ENCODE measurements at places on chromosomes 5 and 9. TPM values are rescaled to one million over a fixed set of nuclear protein-coding genes. Genes with fewer than 3 reads are reported as not detected.

DNA sequence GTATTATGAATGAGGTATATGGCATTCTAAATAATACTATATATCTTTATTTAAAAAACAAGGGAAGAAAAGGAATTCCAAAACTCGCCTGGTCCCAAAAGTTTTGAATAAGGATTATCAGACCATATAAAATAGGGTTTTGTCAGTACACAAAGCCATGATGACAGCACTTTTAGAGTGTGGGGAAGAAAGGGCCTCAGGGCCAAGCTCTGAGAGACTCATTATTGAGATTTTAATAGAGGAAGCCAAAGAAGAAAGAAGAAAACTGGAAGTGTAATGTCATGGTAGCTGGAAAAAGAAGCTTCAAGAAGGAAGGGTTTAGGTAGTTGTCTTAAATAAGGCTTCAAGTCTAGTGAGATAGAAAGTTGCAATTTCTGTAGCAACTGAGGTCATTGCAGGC, 53.0 kb downstream of the FCHO2 start:
- no peak for DNase-seq

GRCh38 chr5:125579182-125579581, 832.7 kb upstream of the ZNF608 start:
- no peak for DNase-seq

- no peak for DNase-seq
These were observed 30.1 kb upstream of the MUSK start for GRCh38 chr9:110638381-110638954.

Gene MLANA
- not detected for total RNA-seq

Gene DMGDH
- 1.1 TPM for total RNA-seq

GRCh38 chr9:101018467-101018866, 10.1 kb upstream of the PLPPR1 start:
- DNase-seq, result no peak

DNA sequence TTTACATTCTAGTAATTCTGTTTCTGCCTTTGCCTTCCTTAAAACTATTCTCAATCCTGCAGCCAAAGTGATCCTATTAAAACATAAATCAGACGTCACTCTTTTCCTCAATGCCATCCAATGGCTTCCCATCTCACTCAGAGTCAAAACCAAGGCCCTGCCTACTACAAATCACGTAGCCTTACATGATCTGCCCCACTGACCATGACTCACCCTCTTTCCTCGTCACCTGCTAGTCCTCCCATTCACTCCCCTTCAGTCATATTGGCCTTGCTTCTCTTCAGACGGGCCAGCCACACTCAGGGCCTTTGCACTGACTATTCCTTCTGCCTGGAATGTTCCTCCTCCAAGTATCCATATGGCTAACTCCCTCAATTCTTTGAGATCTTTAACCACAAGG, 39.0 kb upstream of the DMXL1 start:
- DNase-seq, result peak; percentile 42

- no peak for DNase-seq
These were observed 85.9 kb upstream of the LIFR start for GRCh38 chr5:38642189-38642911.

- DNase-seq, result no peak
These were observed 149.2 kb upstream of the NR3C1 start for GRCh38 chr5:143552680-143553079.

DNA sequence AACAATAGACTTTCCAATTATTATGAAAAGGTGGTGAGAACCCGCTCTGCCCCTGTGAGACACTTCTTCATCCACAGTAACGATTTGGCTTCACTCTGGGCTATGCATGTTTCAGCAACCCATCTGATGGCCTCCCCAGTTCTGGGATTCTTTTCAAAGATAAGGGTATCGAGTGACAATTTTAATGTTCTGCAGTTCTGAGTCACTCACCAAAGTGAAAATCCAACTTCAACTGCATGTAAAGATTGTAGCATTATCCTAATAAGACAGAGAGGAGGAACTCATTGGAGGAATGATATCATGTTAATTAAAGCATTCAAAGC, 1078.3 kb upstream of the SEMA6A start:
- no peak for DNase-seq

Gene NEUROG1
- not detected for total RNA-seq

- DNase-seq, result peak; percentile 71
These were observed 266.2 kb downstream of the NSG2 start for GRCh38 chr5:174311531-174312269.

- DNase-seq, result no peak
These were observed 135.9 kb downstream of the CCDC192 start for GRCh38 chr5:127839072-127839471.

GRCh38 chr5:62506659-62507460, 71.8 kb upstream of the LRRC70 start:
- no peak for DNase-seq

DNA sequence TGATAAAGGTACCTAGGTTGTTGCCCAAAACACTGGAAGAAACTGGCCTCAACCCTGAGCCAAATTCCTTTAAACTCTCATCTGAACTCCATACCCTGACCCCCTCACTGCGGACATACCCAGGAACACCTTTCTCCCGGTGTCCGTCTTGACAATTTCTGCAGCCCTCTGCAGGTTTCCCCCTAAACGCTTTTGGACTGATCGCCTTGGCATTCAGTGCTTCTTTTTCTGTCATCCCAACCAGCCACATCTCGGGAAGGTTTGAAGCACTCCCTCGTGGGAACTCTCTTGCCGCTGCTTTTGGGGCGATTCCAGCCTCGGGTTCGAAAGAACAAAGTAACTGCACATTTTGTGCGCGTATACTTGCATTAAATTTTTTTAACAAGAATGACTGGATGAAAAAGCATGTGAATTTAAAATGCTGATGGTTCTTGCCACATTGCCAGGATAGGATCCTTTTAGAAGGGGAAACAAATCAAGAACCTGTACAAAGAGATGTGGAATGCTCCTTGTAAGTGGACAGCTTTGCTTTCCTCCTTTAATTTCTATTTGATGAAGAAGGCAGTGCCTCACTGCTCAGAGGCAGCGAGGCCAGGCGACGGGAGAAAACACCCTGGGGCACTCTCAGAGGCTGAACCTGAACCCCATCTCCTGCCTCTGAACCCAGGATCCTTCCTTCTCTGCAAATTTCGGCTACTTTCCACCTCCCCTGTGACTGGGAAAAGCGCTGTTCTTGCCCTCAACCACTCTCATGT, 615 bp downstream of the PSMD5 start:
- DNase-seq, result peak; percentile 30

Gene MARVELD2
- total RNA-seq, result 0.45 TPM

DNA sequence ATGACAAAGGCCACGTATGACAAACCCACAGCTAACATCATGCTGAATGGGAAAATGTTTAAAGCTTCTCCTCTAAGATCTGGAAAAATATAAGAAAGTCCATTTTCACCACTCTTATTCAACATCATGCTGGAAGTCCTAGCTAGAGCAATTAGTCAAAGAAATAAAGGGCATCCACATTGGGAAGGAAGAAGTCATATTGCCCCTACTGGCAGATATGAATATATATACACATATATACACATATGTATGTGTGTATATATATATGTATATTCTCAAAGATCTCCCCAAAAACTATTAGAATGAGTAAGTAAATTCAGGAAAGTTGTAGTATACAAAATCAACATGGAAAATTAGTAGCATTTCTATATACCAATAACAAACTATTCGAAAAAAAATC, 17.1 kb downstream of the APBA1 start:
- no peak for DNase-seq

DNA sequence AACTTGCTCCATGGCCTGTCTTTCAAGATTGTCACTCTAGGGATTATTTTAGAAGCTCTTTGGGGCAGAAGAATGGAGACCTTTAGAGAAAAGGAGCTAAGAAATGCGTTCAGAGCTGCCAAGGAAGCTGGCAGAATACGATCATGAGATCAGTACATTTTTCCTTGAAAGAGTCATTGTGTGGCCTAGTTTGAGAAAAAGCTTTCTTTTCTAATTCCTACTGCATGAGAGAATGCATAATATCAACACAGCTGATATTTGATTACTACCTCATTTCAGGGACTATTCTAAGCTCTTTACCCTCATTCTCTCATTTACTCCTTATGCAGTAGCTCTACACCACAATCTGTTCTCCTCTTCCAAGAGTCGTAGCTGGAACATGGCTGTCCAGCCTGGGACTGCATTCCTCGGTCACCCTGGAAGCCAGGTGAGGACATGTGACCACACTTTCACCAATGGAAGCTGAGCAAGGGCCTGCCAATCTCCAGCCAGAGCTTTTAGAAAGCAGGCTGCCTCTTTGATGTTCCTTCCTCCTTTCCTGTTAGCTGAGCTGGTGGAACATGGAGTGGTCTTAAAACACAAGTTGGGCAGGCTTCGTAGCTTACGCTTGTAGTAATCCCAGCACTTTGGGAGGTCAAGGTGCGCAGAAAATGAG, 99.3 kb upstream of the LHFPL2 start:
- DNase-seq, result no peak

Gene CEL
- total RNA-seq, result 2.2 TPM

DNA sequence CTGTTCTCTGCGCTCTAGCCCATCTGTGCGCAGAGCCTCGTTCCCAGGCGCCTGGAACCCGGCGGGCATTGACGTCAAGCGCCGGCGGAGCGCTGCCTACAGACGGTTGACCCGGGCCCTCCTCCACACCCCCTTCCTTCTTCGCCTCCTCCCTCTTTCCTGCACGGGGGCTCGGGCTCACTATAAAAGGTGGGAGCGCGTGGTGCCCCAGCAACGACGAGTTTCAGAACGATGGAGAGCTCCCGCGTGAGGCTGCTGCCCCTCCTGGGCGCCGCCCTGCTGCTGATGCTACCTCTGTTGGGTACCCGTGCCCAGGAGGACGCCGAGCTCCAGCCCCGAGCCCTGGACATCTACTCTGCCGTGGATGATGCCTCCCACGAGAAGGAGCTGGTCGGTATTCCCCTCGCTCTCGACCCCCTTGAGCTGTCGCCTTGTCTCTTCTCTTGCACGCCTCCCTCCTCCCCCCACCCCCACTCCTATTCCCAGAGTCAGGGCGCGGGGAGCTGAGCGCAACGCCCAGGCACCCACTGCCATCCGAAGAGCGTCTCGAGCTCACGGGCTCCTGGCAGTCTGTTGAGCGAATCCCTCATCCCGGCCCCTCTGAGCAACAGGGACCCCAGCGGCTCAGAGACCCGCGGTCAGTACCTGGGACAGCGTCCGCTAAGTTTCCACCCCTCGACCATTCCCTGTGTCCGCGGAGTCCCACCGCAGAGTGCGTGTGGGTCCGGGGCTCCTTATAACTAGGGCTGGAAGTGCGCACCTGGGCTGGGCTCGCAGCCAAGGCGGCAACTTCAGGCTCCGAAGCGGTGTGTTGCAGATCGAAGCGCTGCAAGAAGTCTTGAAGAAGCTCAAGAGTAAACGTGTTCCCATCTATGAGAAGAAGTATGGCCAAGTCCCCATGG, at the start of gene CARTPT:
Gene CARTPT, plus strand, starts transcription at position 213 of the 902 bp plus-strand sequence. Its CDS starts 19 bp downstream, at position 232.
- no peak for DNase-seq

GRCh38 chr9:108245331-108245730, 610.5 kb downstream of the ACTL7B start:
- no peak for DNase-seq

GRCh38 chr5:15574806-15575325, 74.9 kb downstream of the FBXL7 start:
- no peak for DNase-seq

DNA sequence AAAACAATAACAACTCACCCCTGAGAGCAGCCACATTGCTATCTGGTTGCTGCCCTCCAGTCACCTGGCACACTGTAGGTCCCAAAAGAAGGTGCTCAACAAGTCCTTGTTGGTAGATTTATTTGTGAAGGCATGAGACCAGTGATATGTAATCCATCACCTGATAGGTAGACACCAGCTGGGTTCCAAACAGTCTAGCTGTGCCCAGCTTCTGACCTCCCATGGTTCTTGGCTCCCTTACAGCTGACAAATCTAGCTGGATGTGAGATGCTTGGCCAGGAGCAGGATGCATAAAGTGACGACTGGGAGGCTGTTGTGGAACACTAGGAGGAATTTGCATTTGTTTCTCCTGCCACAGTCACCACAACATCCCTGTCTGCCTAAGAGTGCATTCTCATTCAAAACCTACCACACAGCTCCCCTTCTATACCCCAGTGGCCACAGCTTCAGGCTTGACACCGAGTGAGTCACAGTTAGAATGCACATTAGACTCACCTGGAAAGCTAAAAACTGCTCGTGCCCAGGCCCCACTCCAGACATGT, 7.8 kb upstream of the VLDLR start:
- no peak for DNase-seq

DNA sequence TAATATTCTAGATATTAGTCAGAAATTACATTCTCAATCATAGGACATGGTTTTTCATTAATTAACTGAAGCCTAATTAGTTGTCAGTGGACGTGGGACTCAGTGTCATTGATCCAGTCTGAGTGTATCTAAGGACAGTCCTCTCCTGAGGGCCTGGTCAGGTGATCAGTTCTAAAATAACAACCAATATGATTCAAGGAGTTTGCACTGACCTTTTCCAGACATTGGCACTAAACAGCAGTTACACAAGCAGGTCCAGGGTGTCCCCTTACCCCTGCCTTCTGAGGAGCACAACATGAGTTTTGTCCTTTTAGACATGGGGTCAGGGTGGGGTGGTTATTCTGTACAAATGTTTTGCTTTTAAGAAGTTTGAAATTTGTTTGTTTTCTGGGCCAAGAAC, 97.8 kb downstream of the CMYA5 start:
- DNase-seq, result no peak

- DNase-seq, result no peak
These were observed 167.7 kb downstream of the CDH6 start for GRCh38 chr5:31361234-31361633.

- no peak for DNase-seq
These were observed 30.1 kb upstream of the GABRG2 start for GRCh38 chr5:162037431-162037830.

Gene ENHO
- total RNA-seq, result 0.27 TPM

Gene ARSI
- total RNA-seq, result not detected

Gene ITGA1
- total RNA-seq, result 0.69 TPM

DNA sequence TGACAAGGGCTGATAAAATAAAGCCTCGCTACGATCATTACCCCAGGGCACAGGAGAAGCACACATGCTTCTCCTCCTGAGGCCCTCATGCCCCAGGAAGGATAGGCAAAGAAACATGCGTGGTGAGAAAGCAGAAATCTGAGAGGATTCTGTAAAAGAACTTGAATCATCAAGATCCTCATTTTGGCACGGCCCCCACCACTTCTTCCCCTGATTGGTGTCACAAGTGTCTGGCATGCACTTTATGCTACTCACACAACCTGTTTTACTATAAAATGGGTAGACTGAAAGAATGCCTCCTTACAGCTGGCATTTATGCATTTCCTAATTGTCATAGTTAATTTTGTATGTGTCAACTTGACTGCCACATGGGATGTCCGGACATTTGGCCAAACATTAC, 32.1 kb downstream of the PCA3 start:
- no peak for DNase-seq

DNA sequence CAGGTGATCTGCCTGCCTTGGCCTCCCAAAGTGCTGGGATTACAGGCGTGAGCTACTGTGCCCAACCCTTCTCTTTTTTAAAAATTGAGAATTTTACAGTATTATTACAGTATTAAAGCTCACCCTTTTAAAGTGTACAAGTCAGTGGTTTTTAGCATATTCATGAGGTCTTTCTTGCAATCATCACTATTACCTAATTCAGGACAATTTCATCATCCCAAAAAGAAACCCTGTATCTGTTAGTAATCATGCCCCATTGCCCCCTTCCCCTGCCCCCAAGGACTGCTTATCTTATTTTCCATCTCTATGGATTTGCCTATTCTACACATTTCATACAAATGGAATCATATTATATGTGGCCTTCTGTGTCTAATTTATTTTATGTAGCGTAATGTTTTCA, 22.6 kb upstream of the MEGF9 start:
- no peak for DNase-seq

Data from activated naive CD4-positive, alpha-beta T cell treated with anti-CD3 and anti-CD28 coated beads for 36 hours (primary cell).